Activated CD8-positive, alpha-beta memory T cell treated with anti-CD3 and anti-CD28 coated beads for 4 hours (primary cell): ENCODE measurements at places on chromosomes 16 and 17.

GRCh38 chr16:29023279-29024277 lies 38.7 kb downstream of the LAT start:
- no peak for DNase-seq

GRCh38 chr17:59641799-59642484 lies 22.2 kb downstream of the CLTC start:
- DNase-seq = no peak

DNA sequence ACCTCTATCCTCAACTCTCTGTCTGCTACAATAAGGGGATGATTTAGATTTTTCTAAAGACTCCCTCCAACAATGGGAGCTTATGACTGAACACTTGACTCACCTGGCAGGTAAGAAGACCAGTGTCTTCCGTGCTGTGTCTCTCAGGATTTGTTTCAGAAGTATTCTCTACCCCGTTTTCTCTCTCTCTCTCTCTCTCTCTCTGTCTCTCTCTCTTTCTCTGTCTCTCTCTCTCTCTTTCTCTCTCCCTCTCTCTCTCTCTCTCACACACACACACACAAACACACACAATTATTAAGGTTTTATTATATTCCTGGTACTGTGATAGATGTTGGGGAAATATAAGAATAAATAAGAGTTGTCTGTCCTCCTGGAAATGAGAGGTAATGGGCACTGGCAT lies 263.9 kb downstream of the TOX3 start:
- no peak for DNase-seq

- no peak for DNase-seq
Observed at GRCh38 chr16:28473714-28474265, 1.7 kb upstream of the NPIPB7 start.

GRCh38 chr16:4426021-4426684 lies 485 bp downstream of the DNAJA3 start:
- no peak for DNase-seq

DNA sequence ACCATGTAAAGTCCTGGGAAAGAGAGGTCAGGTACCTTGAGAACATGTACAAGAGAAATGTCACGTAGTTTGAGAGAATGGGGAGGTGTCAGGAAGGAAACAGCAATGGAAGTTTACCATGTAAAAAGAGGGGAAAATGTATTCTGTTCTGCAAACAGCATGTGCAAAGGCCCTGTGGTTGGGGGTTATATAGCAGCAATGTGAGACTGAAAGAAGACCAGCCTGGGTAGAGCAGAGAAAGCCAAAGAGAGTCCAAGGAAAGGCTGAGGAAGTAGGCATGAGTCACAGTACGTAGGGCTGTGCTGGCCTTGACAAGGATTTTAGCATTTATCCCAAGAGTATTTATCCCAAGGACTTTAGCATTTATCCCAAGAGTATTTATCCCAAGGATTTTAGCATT lies 141.3 kb upstream of the CACNG3 start:
- DNase-seq = no peak

- DNase-seq = no peak
Observed at GRCh38 chr16:88347656-88348376, 34.9 kb upstream of the ZNF469 start.

DNA sequence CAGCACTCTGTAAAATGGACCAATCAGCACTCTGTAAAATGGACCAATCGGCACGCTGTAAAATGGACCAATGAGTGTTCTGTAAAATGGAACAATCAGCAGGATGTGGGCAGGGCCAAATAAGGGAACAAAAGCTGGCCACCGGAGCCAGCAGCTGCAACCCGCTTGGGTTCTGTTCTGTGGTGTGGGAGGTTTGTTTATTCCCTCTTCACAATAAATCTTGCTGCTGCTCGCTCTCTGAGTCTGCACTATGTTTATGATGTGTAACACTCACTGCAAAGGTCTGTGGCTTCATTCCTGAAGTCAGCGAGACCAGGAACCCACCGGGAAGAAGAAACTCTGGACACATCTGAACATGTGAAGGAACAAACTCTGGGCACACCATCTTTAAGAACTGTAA lies 20.5 kb downstream of the TMEM100 start:
- no peak for DNase-seq

- no peak for DNase-seq
Observed at GRCh38 chr17:18966831-18967624, 15.1 kb downstream of the SLC5A10 start.

DNA sequence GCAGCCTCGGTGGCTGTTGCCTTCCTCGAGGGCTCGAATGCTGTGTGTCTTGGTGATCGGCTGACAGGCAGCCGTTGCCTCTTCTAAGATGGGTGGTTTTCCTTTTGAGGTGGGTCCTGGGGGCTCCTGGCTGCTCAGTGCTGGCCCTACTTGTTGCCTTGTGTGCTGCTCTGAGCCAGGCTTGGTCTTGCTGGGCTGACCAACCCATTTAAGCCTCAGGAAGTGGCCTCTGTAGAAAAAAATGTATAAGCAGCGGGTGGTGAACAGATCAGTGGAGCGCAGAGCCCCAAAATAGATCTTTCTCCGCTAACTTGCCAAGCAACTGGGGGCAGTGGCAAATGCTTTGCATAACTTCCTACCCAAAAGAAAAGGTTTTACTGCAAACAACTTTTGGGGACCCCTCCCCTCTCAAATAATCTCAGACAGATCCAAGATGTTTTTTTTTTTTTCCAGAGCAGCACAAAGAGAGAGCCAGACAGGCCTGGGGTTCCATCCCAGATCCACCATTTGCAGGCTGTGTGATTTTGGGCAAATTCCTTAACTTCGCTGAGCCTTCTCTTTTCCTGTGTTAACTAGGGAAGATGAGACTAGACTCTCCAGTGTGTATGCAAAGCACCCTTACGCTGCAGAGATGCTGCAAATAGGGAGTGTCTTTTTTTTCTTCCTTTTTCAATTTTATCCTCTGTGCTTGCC lies 42.5 kb downstream of the PLCG2 start:
- DNase-seq = no peak

DNA sequence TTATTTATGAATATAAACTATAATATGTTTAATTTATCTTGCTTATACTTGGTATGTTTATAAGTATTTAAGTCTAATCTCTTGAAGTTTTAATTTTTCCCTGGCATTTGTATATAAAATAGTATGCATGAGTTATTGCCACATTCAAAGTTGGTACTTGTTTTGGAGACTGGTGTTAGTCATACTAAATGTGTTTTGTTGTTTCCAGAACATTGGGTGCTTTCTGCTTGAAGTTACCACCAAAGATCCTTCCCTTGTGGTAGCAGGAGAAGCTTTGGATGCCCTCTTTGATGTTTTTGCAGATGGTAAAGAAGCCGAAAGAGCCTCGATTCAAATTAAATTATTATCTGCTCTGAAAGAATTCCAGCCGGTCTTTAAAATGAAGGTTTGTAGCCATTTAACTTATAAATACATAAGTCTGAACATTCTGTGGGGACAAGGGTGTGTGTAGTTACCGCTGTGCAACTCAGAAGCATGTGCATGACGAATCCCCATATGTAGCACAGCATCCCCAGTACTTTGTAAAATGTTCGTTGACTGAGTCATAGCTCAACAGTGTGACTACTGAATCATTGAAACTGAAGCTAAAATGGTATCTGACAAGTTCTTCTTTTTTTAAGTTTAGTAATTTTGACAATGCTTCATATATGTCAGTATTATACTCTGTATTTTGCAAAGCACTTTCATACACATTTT lies 36.4 kb downstream of the HEATR3 start:
- no peak for DNase-seq

DNA sequence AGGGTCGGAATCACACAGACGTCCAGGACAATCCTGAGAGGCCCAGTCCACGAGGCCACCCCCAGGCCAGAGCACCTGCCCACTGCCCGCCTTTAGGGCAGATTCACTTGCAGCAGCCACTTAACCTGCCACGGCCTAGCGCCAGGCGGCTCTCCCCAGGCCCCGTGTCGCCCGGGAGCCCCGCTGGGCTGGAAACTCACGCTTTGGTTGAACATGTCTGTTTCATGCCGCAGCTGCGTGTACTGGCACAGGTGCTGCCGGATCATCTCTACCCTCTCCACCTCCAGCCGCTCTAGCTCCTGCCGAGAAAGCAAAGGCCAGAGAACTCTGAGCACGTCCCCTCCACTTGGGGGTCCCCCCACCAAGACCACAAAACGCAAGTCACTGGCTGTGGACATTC lies 12.7 kb upstream of the RCVRN start:
- DNase-seq = no peak
